ENCODE measurements at places on chromosomes 2 and 18.

GRCh38 chr2:238897122-238897880 lies 49.4 kb downstream of the TWIST2 start:
- DNase-seq: no peak

DNA sequence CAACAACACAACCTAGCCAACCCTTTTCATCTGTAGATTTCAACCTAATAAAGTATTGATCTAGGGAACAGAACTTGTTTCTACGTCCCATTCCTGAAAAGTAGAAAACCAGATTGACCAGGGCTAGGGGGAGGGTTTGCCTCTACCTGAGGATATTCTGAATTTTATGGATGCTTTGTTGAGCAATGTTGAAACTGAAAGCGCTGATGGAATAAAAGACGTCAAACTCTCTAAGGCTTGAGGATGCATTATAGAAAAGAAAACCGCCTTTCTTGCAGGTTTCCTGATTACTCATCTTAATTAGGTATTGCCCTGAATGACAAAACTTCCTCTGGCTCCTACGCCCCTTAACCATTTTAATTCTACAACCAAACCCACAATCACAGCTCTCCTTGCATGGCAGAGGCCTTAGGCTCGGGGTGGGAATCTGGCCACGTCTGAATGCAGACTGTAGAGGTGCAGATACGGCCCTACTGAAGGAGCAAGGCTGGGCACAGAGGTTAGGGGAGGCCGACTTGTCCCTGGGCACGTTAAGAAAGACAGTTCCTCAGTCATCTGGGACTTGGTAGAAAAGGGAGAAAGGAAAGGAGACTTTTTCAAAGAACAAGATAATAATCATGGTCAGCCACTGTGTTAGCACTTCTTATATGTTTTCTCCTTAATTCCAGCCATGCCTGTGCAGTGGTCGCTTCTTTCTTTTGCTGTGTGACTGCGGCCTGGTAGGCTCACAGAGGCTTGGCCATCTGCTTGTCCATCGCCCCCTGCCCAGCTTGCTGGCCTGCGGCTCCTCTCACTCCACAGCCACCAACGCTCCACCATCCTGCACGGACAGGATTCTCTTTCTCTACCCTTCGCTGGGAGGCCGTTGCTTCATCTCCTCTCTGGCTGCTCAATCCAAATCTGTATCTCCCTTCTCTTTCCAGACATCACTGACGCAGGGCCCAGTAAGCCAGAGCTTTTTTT lies 209.5 kb downstream of the VAPA start:
- no peak for DNase-seq

- no peak for DNase-seq
Observed at GRCh38 chr2:217913436-217913835, 89.4 kb downstream of the TNS1 start.

- no peak for DNase-seq
Observed at GRCh38 chr2:190881084-190881597, 520 bp downstream of the GLS start.

GRCh38 chr2:43488737-43489136 lies 107.1 kb downstream of the THADA start:
- DNase-seq: no peak

GRCh38 chr18:74541703-74542555 lies 7.6 kb downstream of the CNDP1 start:
- DNase-seq: no peak
